ENCODE measurements at places on chromosomes 3 and 15. TPM values are rescaled to one million over a fixed set of nuclear protein-coding genes. Genes with fewer than 3 reads are reported as not detected.

GRCh38 chr3:174430986-174431385, 428.1 kb upstream of the NAALADL2 start:
- no peaks in the 10 kb centered on the region for H3K4me1 ChIP-seq
- H3K4me3 ChIP-seq, result no peak overlapping the region
- DNase-seq, result no peak
- no peak overlapping the region for H3K27ac ChIP-seq

GRCh38 chr15:33551860-33552259, 241.1 kb downstream of the RYR3 start:
- H3K27me3 ChIP-seq, result no peaks in the 10 kb centered on the region
- no peak overlapping the region for H3K4me3 ChIP-seq
- no peak overlapping the region for H3K27ac ChIP-seq
- no peak for DNase-seq
- no peaks in the 10 kb centered on the region for H3K4me1 ChIP-seq

The IL1RAP gene
- total RNA-seq, result 27.3 TPM

- peaks cover 3% of the 10 kb centered on the region for H3K4me1 ChIP-seq
- H3K27ac ChIP-seq, result no peak overlapping the region
- no peaks in the 10 kb centered on the region for H3K36me3 ChIP-seq
- no peak for DNase-seq
- no peak overlapping the region for H3K4me3 ChIP-seq
- H3K27me3 ChIP-seq, result no peaks in the 10 kb centered on the region
Observed at GRCh38 chr3:195096053-195096452, 174.9 kb downstream of the XXYLT1 start.

DNA sequence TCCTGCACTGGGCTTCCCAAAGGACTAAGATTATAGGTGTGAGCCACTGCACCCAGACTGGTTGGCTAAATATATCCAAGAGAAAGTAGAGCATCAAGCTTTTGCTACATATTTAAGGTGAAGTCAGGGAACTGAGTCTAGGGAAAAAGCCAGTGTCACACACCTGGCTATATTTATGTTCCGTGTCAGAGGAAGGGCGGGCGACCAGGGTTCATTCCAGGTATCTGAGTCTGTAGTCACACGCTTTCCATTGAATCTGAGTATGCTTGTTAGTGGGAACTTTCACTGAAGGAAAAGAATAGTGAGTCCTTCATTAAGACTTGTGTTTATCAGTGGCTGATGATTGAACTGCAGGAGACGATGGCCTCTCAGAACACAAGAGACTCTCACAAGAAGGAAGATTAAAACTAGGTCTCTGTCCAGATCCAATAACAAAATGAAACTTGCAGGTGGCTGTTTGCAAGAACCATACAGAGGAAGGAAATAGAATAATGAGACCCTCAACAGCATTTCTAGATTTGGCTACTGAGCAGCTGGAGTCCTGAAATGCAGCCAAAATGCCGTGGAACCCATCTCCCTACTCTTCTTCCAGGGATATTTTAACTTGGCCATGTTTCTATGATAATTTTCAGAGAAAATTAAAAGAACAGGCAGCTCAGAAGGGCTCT, 276.3 kb downstream of the THSD4 start:
- no peaks in the 10 kb centered on the region for H3K4me1 ChIP-seq
- no peak overlapping the region for H3K4me3 ChIP-seq
- H3K27me3 ChIP-seq, result no peaks in the 10 kb centered on the region
- no peak for DNase-seq
- no peaks in the 10 kb centered on the region for H3K36me3 ChIP-seq
- no peak overlapping the region for H3K27ac ChIP-seq

GRCh38 chr3:191372122-191372521, 41.8 kb upstream of the UTS2B start:
- no peak overlapping the region for H3K27ac ChIP-seq
- no peak for DNase-seq
- H3K4me3 ChIP-seq, result no peak overlapping the region
- H3K4me1 ChIP-seq, result peaks cover 8% of the 10 kb centered on the region
- peaks cover 22% of the 10 kb centered on the region for H3K36me3 ChIP-seq

DNA sequence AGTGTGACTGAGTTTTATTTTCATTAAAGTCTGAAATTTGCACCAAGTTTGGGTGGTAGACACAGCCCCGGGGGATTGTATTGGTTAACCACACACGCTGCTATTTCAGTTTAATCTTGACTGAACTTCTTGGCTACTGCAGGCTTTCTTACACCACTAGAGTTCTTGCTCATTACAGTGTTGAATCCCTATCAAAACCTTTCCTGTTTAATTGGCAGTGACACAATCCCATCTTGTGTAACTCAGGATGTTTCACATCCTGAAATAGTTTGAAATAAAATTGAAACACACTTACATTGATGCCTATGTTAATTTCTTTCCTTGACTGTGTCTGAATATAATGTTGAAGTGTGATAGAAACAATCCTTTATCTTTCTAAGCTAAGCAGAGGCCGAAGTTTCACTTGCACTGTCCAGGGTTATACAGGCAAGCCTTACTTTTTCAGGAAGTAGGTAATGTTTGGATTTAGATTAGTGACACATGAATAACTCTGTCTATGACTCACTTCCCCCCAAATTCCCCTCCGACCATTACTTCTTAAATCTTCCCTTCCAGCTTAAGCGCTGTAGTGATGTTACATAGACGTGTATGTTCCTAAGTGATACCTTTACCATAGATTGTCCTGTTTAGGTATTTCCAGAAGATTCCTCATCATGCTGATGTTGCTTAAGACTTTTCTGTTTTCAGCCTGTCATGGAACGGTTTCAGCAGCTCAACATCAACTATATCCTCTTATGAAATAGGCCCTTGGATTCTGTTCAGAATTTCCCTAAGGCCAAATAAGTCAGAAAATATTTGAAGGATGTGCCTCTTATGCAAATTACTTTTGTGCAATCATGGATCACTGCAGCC, 16.8 kb downstream of the ATG7 start:
- H3K4me3 ChIP-seq, result peak overlapping the region; percentile 41
- H3K27ac ChIP-seq, result peak overlapping the region; percentile 97
- peak; percentile 93 for DNase-seq
- H3K27me3 ChIP-seq, result no peaks in the 10 kb centered on the region
- peaks cover 51% of the 10 kb centered on the region for H3K4me1 ChIP-seq

DNA sequence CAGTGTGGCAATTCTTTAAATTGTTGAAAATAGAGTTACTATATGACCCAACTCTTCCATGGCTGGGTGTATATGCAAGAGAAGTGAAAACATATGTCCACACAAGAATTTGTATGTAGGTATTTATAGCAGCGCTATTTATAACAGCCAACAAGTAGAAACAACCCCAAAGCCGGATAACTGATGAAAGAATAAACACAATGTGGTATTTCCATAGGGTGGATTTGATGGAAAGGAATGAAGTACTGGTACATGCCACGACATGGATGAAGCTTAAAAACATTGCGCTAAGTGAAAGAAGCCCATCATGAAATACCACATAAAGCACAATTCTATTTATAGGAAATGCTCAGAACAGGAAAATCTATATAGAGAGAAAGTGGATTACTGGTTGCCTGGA, 554.5 kb downstream of the AGBL1 start:
- H3K27ac ChIP-seq, result no peak overlapping the region
- no peaks in the 10 kb centered on the region for H3K27me3 ChIP-seq
- no peaks in the 10 kb centered on the region for H3K4me1 ChIP-seq
- no peak for DNase-seq

GRCh38 chr15:36943508-36944361, 156.6 kb downstream of the MEIS2 start:
- no peak overlapping the region for H3K27ac ChIP-seq
- no peak overlapping the region for H3K4me3 ChIP-seq
- H3K4me1 ChIP-seq, result no peaks in the 10 kb centered on the region
- DNase-seq, result no peak
- peaks cover 20% of the 10 kb centered on the region for H3K36me3 ChIP-seq

DNA sequence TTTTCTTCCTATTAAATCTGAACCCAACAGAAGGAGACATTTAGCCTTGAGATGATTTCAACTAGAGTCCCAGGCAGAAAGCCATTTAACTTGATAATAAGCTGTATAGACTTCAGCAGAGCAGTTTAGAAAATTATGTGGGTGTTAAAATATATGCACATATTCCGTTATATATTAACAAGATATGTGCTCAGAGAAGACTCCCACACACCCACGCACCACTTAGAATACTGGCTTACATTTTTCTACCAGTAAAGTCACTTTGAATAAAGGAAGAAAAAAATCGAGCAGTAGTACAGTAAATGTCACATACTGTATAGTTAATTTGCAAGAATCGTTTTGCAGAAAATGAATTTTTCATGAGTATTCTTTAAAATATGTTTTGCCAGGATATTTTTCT, 599.3 kb downstream of the FGF12 start:
- H3K4me3 ChIP-seq, result no peak overlapping the region
- H3K27ac ChIP-seq, result no peak overlapping the region

DNA sequence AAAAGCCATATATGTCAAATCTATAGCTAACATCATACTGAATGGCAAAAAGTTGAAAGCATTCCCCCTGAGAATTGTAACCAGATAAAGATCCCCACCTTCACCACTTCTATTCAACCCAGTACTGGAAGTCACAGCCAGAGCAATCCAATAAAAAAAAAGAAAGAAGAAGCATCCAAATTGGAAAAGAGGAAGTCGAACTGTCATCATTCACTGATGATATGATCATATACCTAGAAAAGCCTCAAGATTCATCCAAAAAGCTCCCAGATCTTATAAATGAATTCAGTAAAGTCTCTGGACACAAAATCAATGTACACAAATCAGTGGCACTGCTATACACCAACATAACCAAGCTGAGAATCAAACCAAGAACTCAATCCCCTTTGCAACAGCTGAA, 97.4 kb downstream of the CBLB start:
- H3K27me3 ChIP-seq, result no peaks in the 10 kb centered on the region
- H3K27ac ChIP-seq, result no peak overlapping the region
- DNase-seq, result no peak
- H3K36me3 ChIP-seq, result peaks cover 8% of the 10 kb centered on the region

GRCh38 chr3:139427283-139428060, 38.0 kb upstream of the COPB2 start:
- H3K4me3 ChIP-seq, result no peak overlapping the region
- no peaks in the 10 kb centered on the region for H3K4me1 ChIP-seq
- no peaks in the 10 kb centered on the region for H3K36me3 ChIP-seq

- H3K4me3 ChIP-seq, result no peak overlapping the region
- peaks cover 5% of the 10 kb centered on the region for H3K27me3 ChIP-seq
- H3K27ac ChIP-seq, result no peak overlapping the region
- H3K4me1 ChIP-seq, result peaks cover 3% of the 10 kb centered on the region
- DNase-seq, result no peak
Observed at GRCh38 chr3:56121716-56122115, 346.6 kb downstream of the ERC2 start.

The TTC23 gene
- 22.1 TPM for total RNA-seq

The CDHR4 gene
- total RNA-seq, result not detected

GRCh38 chr3:139280027-139280671, 63.7 kb upstream of the MRPS22 start:
- DNase-seq, result no peak
- H3K4me3 ChIP-seq, result no peak overlapping the region
- H3K27me3 ChIP-seq, result no peaks in the 10 kb centered on the region

The SLC15A2 gene
- total RNA-seq, result 0.19 TPM

The UTS2B gene
- 0.75 TPM for total RNA-seq

DNA sequence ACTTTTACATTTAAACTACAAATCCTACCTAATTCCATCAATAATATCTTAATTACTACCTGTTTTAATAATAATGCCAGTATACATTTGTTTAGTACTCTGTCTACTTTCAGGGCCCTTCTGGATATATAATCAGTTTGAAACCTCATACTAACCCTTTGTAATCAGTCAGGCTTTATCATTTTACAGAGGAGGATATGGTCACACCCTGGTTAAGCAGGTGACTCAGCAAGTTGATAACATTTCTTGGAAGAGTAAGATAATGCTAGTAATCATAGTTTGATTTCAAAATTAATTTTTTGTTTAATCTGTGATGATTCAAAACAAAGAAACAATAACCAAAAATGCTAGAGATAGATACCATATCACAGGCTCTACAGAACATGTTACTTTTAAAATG, 208.2 kb upstream of the MANF start:
- H3K27me3 ChIP-seq, result no peaks in the 10 kb centered on the region
- no peaks in the 10 kb centered on the region for H3K36me3 ChIP-seq
- no peak for DNase-seq
- no peak overlapping the region for H3K4me3 ChIP-seq

- peak; percentile 61 for DNase-seq
- peaks cover 2% of the 10 kb centered on the region for H3K36me3 ChIP-seq
- peaks cover 17% of the 10 kb centered on the region for H3K4me1 ChIP-seq
- peak overlapping the region; percentile 74 for H3K27ac ChIP-seq
- no peaks in the 10 kb centered on the region for H3K27me3 ChIP-seq
- H3K4me3 ChIP-seq, result no peak overlapping the region
Observed at GRCh38 chr3:136350557-136350956, 100.4 kb downstream of the PCCB start.

DNA sequence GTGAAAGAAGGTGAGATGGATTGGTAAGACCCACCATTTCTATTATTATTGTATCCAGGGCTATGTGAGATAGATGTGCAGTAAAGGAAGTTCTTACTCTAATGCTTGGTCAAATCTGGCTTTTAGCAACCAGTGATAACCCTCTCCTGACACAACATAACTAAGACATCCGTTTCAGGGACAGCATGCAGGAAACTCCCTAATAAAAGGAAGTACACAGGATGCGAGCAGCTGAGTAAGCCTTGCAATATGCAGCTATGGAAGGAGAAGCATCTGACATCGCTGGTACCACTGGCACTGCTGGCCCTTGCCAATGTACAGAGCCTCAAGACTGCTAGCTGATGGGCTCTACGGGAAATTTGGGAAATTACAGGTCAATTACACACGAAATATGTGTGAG, 662.3 kb downstream of the NR2F2 start:
- no peaks in the 10 kb centered on the region for H3K4me1 ChIP-seq
- no peaks in the 10 kb centered on the region for H3K36me3 ChIP-seq

DNA sequence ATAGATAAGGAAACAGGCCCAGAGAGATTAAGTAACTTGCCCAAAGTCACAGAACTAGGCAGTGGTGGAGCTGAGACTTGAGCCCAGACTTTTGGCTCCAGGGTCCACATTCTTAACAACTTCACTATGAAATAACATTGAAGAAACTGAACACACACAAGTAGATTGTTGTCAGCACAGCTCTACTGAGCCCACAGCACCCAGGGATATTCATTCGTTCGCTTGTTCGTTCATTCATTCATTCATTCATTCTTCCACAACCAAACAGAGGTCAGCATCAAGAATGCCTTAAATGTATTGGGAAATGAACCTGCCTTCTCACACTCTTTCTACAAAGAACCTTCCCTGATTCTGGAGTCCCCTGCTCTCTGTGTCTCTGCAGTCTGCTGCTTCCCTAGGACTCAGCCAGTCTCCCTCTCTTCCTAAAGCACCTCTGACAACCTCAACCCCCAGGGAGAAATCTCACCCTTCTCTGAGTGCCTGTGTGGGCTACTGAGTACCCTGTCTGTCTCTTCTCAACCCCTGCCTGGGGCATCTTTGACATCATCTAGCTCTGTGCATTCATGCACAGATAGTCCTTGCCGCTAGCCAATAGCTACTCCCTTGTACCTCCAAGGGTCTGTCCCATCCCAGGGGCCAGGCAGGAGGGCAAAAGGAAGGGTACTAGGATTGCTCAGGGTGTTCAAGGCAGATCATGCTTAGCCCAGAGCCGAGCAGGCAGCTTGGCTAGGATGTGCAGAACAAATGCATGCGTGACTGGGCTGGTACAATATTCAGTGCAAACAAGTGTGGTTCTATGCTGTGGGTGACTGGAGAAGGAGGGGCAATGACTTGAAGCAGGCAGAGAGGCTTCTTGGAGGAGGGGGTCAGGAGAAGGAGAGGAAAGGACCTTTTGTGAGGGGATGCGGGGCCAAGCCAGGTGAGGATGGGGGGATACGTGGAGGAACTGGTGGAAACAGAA, 3.4 kb downstream of the LINGO1 start:
- peaks cover 42% of the 10 kb centered on the region for H3K27me3 ChIP-seq
- H3K36me3 ChIP-seq, result no peaks in the 10 kb centered on the region
- H3K4me3 ChIP-seq, result no peak overlapping the region
- H3K27ac ChIP-seq, result no peak overlapping the region

The EAF2 gene
- 1.7 TPM for total RNA-seq
